ENCODE measurements at places on chromosomes 1 and 21.

- DNase-seq: no peak
Observed at GRCh38 chr1:244552336-244552735, 91.3 kb downstream of the CATSPERE start.

DNA sequence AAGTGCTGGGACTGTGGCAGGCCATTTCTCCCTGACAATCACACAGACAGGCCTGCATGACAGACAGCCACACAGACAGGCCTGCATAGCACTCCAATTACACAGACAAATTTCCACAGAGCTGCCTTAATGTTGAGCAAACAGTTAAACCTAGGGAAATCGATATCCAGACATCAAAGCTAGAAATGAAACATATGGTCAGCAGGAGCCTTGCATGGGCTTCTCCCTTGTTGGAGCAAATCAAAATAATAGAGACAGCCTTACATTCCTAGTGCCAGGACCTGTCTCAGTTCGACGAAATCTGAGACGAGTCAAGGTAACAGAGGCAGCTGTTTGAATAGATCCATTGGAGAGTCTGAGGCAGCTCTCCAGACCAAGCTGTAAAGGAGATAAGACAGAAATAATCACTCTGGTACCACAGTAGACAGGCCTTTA is 42.4 kb downstream of the OLFML3 start:
- no peak for DNase-seq

DNA sequence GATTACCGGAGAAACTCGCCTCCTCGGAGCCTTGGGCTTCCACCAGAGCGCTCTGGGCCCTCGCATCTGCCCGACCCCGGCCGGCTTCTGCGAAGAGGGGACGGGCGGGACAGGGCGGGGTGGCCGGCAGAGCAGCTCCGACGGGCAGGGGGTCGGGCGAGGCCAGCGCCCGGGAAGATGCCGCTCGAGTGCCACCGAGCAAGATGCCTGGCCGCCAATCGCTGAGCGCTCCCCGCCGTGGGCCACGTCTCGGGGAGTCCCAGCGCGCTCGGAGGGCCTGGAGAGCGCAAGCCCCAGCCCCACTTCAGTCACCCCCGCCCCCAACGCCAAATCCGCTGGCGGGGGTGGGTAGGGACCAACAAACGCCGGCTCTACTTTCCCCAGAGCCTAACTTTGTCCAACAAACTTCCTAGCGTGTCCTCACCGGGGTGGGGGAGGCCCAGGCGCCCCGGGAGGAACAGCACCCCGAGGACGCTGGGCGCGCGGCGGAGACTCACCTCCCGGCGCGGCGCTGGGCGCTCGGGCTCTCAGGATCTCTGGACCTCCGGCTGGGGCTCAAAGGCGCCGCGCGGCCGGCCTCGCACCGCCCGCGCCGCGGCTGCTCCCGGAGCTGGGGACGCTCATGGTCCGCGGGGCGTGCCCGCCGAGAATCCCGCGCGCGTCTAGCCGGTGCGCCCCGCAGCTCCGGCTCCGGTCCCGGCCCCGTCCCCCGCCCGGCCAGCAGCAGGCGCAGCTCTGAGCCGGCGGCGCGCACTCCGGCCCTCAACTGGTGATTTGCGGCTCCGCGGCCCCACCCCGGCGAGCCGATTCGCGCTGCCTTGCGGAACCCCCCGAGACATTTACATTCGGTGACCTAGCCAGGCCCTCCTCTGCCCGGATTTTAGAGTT is at the start of gene BCAR3:
BCAR3 (minus strand) TSS at position 737 of the 888 bp plus-strand sequence. CDS start 6,907 bp downstream, outside the sequence.
- DNase-seq: no peak

DNA sequence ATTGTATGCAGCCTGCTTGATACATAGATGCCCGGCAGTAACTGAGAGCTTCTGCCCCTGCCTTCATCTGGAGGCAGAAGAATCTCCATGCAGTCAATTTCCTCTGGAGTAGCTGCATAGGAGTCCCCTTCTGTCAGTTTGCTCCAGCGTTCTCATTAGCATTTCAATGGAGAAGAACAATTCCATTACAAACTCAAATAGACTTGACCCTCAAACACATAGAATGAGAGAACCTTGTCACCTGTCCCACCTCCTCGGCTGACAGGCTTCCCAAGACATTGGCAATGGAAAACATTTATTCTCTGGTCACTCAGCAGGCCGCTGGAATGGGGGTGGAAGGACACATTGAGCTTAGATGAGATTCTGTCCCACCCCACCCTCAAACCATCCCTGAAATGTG is 45.6 kb upstream of the TMEM51 start:
- DNase-seq: no peak

GRCh38 chr1:163443863-163444262 is 122.1 kb downstream of the NUF2 start:
- no peak for DNase-seq

- DNase-seq: no peak
Observed at GRCh38 chr21:45454060-45454925, 49.3 kb downstream of the COL18A1 start.

- DNase-seq: no peak
Observed at GRCh38 chr1:168301664-168302320, 21.1 kb downstream of the TBX19 start.

GRCh38 chr1:213676736-213677135 is 311.0 kb upstream of the PROX1 start:
- no peak for DNase-seq

GRCh38 chr1:116853680-116854402 is 55.9 kb upstream of the PTGFRN start:
- no peak for DNase-seq

DNA sequence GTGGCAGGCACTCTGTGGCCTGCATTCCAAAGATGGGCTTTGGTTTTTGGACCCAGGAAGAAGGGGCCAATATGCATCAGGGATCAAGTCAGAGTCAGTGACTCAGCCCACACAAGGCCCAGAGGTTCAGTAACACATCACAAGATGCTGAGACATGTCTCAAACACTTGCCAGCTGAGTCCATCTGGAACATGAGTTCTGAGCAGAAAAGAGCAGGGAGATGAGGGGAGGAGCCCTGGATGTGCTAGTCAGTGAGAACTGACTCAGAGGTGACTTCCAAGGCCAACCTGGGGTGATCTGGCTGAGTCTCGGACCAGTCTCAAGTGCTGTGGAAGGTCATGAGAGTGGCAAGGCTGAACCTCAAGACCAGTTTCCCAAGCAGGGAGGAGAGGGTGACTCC is 150.1 kb downstream of the CDC7 start:
- DNase-seq: no peak

DNA sequence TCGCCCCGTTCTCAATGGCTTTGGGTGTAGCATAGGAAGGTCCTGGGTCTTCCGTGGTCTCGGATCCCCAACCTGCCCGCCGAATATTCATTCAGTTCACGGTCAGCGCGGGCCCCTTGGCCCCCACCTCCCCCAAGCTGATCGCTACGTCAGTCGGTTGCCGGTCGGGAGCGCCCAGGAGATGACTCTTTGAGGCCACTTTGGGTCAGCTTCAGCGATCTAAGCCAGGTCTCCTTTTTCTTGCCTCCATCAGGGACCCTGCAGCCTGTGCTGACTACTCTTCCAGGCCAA is 12.8 kb downstream of the HLX start:
- DNase-seq: no peak

DNA sequence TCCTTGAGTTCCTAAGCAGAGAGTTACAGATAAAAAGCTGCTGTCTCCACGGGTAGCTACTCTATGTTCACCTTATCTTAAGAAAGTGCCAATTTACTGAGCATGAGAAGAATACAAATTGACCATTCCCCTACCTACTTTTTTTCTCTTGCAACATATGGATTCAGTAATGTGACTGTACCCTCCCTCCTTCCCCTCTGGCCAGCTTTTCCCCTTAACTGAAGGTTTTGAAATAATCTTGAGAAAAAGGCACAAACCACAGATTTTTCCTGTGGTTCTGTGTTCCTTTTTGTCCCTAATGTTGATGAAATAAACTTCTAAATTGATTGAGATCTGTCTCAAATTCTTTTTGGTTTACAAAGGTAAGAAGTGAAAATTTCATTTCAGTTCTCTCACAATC is 2.6 kb upstream of the CD2 start:
- no peak for DNase-seq

- DNase-seq: no peak
Observed at GRCh38 chr1:228903434-228904071, 168.3 kb downstream of the RHOU start.

GRCh38 chr1:211335522-211336157 is 9.0 kb downstream of the TRAF5 start:
- no peak for DNase-seq

- DNase-seq: no peak
Observed at GRCh38 chr1:29439615-29440014, 203.3 kb downstream of the PTPRU start.

GRCh38 chr1:226643177-226643576 is 94.6 kb downstream of the STUM start:
- no peak for DNase-seq

DNA sequence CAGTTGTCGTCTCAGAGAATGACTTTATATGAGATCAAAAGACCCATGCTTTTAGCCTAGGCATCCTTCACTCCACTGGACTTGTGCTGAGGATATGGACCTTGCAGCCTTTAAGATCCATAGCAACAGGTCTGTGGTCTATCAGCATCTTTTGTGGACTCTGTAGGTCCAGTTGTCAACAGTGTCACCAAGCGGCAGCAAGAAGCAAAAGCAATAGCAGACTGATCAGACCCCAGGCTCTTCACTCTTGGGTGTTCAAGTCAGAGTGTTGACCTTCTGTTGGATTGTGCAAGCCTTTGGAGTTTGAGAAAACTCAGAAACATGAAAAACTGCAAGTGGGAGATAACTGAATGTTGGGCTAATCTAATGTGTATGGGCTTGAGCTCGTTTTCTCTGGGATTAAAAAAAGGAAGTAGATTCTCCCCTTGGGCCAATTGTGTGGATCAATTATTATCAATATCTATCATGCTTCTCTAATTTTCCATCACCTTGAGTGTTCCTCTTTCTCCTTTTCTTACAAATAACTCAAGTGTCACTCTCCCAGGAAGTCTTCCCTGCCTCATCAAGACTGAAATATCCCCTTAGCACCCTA is 144.2 kb downstream of the LYPLAL1 start:
- no peak for DNase-seq

- DNase-seq: no peak
Observed at GRCh38 chr1:157438146-157438545, 114.2 kb downstream of the FCRL5 start.

GRCh38 chr1:221289103-221289502 is 409.9 kb downstream of the HLX start:
- no peak for DNase-seq

- DNase-seq: no peak
Observed at GRCh38 chr1:106554294-106554693, 502.2 kb upstream of the PRMT6 start.

- no peak for DNase-seq
Observed at GRCh38 chr1:209368864-209369598, 214.5 kb upstream of the CAMK1G start.

DNA sequence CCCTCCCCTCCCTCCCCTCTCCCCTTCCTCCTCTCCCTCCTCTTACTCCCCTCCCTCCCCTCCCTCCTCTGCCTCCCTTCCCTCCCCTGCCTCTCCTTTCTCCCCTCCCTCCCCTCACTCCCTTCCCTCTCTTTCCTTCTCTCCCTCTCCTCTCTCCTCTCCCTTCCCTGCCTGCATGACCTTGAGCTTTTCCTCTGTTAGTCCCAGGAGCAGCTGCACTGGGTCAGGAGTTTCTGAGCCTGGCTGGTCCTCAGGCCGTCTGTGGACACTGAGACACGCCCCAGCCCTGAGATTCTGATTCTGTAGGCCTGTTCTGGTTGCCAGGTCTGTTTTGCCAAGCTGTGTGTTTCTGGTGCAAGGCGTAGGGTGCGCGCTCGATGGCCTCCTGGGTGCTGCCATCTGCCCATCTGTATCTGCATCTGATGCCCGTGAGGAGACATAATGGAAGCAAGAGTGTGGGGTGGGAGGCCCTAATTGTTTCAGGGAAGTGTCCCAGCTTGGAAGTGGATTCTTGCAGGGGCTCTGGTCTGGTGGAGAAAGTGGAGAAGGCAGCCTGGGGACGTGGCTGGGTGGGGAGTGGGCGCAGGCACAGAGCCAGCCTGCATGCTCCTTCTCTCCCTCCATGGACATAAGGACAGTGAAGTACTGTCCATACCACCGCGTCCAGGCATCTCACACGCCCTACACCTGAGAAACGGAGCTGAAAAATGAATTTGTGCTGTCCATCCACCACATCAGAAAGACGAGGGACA is 97.2 kb downstream of the WDR4 start:
- no peak for DNase-seq

GRCh38 chr1:182101415-182102042 is 40.0 kb upstream of the ZNF648 start:
- no peak for DNase-seq

DNA sequence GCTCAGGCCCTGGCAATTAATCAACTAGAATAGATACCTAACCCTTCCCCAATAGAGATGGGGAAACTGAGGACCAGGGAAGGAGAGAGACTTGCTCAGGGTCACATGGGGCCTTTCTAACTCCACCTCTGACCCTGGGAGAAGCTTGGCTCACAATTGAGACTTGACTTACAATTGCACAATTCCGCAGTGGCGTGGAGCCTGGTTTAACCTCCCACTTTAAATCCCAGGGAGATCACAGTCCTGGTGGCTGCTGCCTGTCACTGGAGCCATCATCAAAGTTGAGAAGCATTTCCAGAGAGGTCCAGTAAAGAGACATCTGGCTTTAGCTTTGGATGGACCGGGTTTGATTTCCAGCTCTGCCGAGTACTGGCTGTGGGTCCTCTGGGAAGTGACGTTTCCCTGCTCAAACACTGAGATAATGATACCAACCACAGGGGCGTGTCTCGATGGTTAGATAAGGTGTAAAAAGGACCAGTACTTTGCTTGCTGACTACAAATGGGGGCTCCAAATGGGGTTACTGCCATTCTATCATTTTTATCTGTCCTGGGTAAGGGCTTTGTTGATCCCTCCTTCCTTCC is 39.3 kb downstream of the TRIM62 start:
- DNase-seq: no peak

DNA sequence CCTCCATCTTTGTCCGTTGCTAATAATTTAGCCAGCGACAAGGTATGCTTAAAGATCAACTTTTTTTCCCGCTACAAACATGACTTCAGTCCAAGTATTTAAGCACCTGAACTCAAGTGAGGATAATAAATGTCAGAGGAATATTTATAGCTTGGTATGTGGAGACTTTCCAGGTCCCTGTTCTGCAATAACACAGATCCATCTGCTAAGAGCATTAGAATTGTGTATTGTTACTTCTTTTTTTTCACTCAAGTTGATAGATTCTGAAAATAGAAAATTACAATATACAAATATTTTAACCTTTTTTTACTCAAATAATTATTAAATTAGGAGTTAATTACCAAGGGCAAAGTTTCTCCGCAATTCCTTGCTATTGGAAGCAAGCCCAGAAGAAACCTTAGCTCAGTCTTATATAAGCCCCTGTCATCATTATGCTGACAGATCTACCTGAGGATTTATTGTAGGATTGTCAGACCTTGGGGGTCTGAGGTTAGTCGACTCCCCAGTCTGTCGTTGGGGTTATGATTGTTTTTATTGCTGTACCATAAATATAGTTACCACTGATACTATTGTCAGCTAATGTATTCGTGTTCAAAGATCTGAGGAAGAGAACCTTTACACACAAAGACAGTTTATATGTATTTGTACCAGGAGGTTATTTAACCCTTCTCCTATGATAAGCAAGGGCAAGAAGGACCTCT is 337.9 kb downstream of the TBX15 start:
- no peak for DNase-seq

Data from DMS79 (cell line).